Body of pancreas (tissue), 4 donors: ENCODE measurements at places on chromosomes 1 and 21. TPM values are rescaled to one million over a fixed set of nuclear protein-coding genes. Genes with fewer than 3 reads are reported as not detected.

TRPM2 gene
- total RNA-seq = 2.3 TPM

GJB3 gene
- total RNA-seq = not detected

STMN1 gene
- total RNA-seq = 11.4 TPM

CFAP45 gene
- total RNA-seq = not detected

MAPKAPK2 gene
- 29.1 TPM for total RNA-seq

CNTN2 gene
- total RNA-seq = not detected

SYT6 gene
- 4.4 TPM for total RNA-seq

PGLYRP3 gene
- total RNA-seq = not detected

CFAP141 gene
- total RNA-seq = not detected

ATP1A2 gene
- total RNA-seq = 41.2 TPM

SUMO3 gene
- 33.2 TPM for total RNA-seq

SPATA45 gene
- not detected for total RNA-seq

IFNLR1 gene
- total RNA-seq = 4.6 TPM

ALPL gene
- total RNA-seq = 3.4 TPM

VHLL gene
- not detected for total RNA-seq

CD1B gene
- total RNA-seq = not detected

PTPN14 gene
- total RNA-seq = 10.5 TPM

RCSD1 gene
- 5.6 TPM for total RNA-seq

NR0B2 gene
- total RNA-seq = 34.8 TPM

TMEM54 gene
- 41.2 TPM for total RNA-seq

RBM11 gene
- total RNA-seq = not detected

CR2 gene
- not detected for total RNA-seq

C1orf116 gene
- total RNA-seq = 23.3 TPM

PCBP3 gene
- 4.6 TPM for total RNA-seq

SPTA1 gene
- not detected for total RNA-seq

FCRL4 gene
- total RNA-seq = not detected

DYNLT5 gene
- not detected for total RNA-seq

MAP1LC3C gene
- total RNA-seq = 9.6 TPM

DYRK3 gene
- 4.7 TPM for total RNA-seq

FAM43B gene
- 3.6 TPM for total RNA-seq
